GM18507 (cell line): ENCODE measurements at places on chromosomes 6 and 20.

DNA sequence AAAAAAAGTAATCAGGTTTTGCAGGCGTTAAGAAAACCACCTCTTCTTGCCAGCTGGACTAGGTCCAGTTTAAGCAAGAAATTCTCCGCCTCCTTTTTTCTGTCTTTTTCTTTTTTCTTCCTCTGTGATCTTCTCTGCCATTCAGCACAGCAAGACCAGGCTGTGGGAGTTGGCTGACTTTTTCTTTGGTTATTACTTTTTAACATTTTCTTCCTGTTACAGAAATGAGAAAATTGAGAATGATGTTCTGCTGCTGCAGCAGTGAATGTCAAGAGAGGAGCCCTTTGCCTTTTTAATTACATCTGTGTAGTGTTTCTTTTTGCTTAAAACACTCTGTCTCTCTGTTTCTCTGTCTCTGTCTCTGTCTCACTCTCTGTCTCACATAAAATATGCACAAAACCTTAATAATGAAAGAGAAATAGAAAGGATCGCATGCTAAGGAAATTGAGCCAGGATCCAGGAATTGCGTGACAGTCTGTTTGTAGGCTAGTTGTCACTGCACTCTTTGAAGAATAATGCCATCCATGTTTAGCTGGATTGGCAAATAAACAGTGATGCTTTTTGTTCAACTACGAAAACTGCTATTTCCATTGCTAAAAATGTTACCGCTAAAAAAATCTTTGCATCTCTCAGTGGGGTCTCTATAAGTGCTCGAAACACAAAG, 103.2 kb upstream of the SUPT3H start:
- no peak for DNase-seq

- no peak for DNase-seq
These were observed 50.4 kb downstream of the BANF2 start for GRCh38 chr20:17749978-17750721.

DNA sequence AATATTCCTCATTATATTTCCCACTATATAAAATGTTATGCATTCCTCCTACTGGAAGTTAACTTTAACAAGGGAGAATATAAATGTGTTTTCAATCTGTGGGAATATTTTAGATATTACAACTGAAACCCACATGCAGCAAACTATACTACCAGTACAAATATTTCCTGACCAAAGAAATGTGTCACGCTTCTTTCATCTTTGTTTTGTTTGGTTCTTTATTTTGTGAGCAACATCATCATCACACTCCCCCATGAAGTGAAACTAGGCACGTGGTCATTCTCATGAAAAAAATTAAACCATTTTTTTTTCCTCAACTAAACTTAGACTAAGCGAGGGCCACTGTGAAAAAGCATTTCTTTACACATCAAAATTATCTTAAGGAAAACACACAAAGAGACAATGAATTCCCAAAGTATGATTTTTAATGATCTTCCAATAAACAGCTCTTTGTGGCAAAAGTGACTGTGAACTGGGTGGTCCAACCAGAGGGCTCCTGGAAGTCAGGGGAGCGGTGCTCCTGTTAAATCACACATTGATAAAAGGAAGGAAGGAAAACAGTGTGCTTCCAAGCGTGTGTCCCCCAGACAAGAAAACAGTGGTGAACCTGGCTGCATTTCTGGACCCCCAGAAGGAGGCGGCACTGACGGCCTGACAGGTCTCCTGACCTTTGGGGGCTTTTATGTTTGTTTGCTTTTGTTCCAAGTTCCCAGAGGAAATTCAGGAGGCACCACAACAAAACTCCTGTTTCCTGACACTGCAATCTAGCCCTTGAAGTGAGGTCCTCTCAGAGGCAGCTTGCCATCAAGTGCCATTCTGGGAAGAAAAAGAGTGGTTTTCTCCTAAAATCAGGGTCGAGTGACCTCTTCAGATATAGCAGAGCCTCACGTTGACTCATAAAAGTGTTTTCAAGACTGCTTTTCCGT, 166.8 kb upstream of the FOXQ1 start:
- no peak for DNase-seq

DNA sequence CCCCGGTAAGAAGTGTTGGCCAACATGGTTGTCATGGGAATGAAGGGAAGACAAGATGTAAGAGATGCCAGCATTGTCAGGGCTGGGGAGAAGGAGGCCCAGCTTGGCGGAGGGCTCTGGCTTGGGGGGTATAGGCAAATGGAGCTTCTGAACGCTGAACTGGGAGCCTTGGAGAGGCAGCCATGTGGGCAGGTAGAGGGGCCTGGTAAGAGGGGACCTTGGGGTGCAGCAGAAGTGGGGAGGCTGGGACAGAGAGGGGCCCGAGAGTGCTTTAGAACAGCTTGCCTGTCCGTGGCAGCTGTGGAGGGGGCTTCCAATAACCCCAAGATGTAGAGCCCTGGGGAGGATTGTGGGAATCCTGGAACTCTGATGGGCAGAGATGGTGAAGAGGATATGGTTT, 3.0 kb downstream of the SLC22A1 start:
- DNase-seq, result no peak

- DNase-seq, result no peak
These were observed 73.7 kb upstream of the ESR1 start for GRCh38 chr6:151733680-151734320.

- DNase-seq, result no peak
These were observed 50.1 kb upstream of the SMOC2 start for GRCh38 chr6:168390749-168391420.

GRCh38 chr20:2922957-2923356, 49.7 kb downstream of the PTPRA start:
- no peak for DNase-seq

DNA sequence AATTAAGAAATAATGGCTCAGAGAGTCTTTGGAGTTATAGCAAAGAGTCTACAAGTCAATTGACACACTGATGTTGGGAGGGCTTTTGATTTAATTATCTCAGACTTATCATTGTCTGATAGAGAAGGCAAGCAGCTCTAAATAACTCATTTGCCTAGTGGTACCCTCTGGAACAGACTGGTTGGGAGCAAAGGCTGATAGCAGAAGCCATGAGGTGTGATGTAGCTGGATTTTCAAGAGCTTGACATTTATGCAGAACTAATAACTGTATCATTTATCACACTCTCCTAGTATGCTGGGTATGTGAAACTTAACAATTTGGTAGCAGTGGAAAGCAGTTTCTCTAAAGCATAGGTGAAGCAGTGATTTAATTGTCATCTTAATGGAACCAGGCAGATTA, 380.6 kb downstream of the TENT5A start:
- no peak for DNase-seq

- DNase-seq, result no peak
These were observed 19.8 kb downstream of the TRDN start for GRCh38 chr6:123616942-123617341.

DNA sequence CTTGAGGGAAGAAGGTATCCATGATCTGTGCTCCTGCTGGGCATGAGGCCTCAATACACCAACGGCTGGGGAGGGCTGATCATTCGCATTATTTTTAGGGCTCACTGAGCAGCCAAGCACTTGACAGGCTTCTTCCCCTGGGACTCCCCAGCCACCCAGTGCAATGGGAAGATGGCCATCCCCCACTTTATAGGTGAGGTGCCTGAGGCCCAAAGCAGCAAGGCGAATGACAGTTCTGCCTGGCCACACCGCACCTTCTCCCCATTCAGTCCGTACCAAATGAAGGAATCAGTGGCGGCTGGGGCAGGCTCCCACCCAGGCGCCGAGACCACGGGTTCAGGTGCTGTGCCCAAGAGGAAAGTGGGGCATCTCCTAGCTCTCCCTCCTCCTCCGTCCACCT, 4.4 kb upstream of the FAM209A start:
- no peak for DNase-seq

DNA sequence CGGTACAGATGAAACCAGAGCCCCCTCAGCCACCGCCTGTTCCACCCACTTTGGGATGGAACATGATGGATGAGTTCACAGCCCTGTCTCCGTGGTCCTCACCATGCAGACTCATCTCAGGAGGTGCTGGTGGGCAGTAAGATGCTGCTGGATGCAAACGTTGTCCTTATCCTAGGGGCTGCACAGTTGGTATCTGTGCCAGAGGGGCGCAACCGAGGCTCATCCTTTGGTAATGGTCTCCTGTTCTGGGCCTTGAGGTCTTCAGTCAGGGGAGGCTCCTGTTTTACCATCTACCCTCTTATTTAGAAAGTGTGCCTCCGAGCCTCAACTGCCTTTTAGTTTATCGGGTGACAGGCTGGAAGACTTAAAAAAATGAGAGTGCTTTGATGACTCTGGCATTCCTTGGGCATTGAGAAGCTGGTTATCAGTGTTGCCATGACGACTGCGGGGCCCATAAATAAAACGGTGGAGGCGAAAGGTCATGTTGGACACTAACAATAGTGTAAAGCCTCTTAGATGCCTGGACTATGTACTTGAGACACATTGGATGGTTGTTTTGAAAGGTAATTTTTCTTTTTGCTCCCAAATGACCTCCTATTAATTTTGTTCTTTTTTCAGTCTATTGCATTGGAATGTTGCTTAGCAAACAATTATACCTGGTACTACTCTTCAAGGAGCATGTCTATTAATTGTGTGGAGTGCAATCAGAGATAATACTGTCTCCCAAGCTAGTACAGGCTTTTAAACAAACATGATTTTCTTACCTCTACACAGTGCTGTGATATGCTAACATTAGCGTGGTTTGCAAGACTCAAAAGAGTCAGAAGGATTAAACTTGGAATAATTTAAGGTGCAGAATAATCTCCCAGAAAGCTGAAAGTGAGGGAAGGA, 74.2 kb upstream of the DSP start:
- no peak for DNase-seq

DNA sequence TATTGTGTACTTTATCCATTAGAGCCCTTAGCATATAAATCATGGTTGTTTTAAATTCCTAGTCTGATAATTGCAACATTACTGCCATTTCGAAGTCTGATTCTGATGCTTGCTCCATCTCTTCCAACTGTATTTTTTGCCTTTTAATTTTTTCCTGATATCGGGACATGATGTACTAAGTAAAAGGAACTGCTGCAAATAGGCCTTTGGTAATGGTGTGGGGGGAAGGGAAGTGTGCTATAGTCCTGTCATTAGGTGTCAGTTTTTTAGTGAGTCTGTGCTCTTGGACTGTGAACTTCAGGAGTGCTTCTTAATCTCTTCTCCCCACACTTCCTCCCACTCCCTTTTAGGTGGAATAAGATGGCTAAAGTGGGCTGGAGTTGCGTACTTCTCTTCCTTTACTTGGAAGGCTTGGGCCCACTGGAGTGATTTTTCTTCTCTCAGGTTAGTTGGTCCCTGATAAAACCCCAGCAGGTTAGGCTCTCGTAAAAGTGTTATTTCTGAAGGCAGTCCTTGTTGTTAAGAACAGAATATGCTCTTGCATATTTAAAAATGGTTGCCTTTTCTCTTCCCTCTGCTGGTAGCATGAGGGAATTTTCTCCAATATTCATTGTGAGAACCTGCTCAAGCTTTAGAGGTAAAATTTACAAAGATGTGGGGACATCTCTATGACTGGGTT, 18.1 kb downstream of the STXBP5 start:
- no peak for DNase-seq

GRCh38 chr6:36997811-36998722, 7.4 kb upstream of the FGD2 start:
- DNase-seq, result no peak

- DNase-seq, result no peak
These were observed 238.6 kb upstream of the PREP start for GRCh38 chr6:105641504-105641903.

DNA sequence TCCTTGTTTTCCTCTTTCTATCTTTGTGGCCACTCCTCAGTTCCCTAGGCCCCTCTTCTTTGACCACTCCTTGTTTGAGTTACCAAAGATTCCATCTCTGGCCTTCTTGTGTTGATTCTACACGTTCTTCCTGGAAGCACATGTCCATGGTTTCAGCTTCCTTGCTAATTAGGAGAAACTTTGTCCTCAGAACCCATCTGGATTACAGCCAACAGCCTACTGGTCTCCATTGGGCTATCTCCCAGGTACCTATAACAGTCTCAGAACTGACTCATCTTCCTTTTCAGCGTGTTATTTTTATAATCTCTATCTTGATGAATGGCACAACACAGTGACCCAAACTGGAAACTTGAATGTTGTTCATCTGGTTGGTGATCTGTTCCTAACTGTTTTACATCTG, 17.5 kb downstream of the PTPRA start:
- no peak for DNase-seq

GRCh38 chr6:33160728-33161344, 31.4 kb downstream of the COL11A2 start:
- no peak for DNase-seq

GRCh38 chr6:74334722-74335121, 638.7 kb downstream of the CD109 start:
- DNase-seq, result no peak

DNA sequence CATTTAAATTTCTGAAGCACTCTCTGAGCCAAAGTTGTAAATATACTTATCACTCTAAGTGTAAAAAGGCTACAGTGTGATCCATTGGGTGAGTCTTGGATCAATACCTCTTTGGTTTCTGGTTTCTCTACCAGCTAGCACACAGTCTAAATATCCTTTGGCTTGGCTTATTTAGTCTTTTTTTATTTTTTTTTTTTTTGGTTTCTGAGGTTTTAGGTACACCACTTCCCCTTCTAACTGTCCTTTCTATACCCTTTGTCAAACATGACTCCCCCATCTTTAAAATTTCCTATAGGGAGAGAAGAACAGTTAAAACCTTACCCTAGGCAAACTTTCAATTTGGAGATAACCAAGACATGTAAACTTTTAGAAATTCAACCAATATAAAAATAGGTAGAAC, 379.0 kb downstream of the PHF3 start:
- no peak for DNase-seq

DNA sequence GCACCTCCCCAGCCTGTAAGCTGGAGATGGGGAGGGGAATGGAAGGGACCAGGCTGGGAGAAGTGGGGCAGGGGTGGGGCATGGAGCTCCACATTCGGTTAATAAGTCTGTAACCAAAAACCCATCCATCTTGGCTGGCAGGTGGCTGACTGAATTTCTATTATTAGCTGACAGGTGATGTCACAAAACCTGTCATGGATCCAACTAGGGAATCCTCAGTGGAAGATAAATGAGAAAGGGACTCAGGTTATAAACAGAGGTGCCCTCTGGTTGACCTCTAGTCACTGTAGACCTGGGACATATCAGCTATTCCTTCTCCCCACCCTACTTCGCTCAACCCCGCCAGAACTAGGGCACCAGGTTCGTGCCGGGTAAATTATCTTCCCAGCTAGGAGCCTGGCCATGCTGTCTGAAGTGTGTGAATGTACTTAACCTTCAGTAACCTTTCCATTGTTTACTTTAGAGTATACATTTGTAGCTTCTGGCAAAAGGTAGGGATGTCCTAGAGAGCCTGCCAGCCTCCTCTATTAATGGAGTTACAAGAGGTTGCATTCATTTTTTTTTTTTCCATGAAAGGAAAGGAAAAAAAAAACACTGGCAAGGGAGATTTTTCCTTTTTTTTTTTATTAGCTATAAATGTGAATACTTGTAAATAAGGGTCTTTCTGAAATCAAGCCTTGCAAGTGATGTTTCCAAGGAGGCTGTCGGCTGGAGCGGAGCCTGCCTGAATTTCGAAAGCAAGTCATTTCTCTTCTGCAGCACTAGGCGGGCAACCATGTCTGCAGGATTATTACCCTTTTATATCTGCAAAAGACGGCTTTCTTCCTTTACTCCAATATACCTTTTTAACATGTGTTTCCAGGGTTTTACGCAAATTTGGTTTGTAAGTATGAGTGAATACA, 135.9 kb downstream of the TMEM242 start:
- no peak for DNase-seq

- DNase-seq, result no peak
These were observed 87.7 kb downstream of the TRMT6 start for GRCh38 chr20:5862703-5863039.

- no peak for DNase-seq
These were observed 39.4 kb upstream of the SPDEF start for GRCh38 chr6:34595332-34596184.
